Stimulated activated CD8-positive, alpha-beta memory T cell treated with anti-CD3 and anti-CD28 coated beads, Interleukin-4, amount 100 ng/mL, for 24 hours (primary cell): ENCODE measurements at places on chromosomes 1 and 21.

GRCh38 chr1:185244015-185244747 is 72.9 kb downstream of the IVNS1ABP start:
- DNase-seq, result peak; percentile 46

DNA sequence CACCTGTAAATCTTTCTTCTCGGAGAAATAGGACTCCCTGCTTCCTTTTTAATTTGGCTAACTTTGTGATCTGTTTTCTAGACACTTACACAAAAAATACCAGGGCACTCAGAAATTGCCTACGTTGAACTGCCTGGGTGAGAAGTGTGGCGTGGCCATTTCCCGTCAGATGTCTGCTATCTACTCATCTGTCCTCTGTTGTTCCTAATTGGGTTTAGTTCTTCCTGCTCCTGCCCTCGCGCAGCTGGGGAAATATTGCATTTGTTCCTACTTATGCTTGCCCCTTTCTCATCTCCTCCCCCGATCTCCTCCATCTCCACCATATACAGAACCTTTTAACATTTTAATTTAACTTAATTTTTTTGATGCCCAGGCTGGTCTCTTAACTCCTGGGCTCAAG is 55.1 kb downstream of the CD58 start:
- no peak for DNase-seq

DNA sequence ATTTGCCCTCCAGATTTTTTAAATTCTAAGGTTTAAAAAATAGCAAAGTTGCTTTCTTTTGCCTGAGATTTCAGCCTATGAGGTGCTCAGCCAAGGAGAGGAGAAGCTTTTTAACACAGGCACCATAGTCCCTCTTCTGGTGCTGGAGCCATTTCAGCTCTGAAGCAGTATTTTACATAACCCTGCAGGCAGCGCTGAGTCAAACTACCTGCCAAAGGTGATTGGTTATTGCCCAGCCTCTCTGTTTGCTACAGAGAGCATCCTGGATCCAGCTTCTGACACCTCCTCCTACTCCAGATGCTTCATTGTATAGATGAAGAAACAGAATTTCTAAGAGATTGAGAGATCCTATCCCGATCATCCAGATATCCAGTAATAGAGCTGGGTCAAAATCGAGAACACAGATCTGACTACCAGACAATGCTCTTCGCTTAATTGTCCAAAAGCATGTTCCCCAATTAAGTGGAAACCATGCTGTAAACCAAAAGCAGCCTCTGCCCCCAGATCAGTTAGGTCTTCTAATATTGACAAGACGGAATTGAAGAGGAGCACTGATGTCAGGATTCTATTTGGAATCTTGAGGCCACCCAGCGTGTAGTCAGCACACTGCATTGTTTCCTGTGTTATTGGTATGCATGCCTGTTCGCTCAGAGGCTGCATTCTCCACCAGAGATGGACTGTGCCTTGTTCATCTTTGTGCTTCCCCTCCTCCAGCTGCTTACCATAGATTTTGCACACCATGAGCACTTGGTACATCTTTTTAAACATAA is 22.1 kb downstream of the RGS8 start:
- DNase-seq, result no peak

- DNase-seq, result no peak
Observed at GRCh38 chr1:182080955-182081582, 19.6 kb upstream of the ZNF648 start.

DNA sequence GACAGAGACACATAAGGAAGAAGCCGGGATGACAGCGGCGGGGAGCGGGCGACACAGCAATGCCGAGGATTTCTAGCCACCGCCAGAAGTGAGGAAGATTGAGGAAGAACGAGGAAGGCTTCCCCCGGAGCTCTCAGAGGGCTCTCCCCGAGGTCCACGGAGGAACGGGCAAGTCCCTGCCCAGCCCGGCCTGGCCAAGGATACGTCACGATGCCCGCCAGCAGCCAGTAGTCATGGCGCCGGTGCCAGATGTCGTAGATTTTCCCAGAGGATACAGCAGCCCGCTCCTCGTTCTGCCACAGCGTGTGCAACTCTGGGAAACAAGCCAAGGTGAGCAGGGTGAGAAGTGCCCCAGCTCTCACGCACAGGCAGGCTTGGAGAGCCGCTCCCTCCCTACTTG is 65.9 kb downstream of the KCNAB2 start:
- no peak for DNase-seq

GRCh38 chr21:43934116-43934515 is 69.1 kb downstream of the AGPAT3 start:
- DNase-seq, result no peak

GRCh38 chr1:220691053-220691684 is 1.0 kb downstream of the C1orf115 start:
- no peak for DNase-seq

GRCh38 chr1:119141020-119141424 is 569 bp upstream of the WARS2 start:
- DNase-seq, result peak; percentile 14

DNA sequence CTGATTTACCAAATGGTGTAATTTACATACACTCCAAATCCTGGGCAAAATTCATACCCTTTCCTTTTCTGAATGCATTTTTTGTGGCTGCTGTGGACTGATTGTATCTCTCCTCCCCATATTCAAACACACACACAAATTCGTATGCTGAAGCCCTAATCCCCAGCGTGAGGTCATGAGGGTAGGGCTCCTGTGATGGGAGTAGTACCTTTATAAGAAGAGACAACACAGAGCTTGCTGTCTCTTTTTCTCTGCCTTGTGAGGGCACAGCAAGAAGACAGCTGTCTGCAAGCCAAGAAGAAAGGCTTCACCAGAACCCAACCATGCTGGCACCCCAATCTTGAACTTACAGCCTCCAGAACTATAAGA is 24.4 kb downstream of the DUSP10 start:
- DNase-seq, result no peak

DNA sequence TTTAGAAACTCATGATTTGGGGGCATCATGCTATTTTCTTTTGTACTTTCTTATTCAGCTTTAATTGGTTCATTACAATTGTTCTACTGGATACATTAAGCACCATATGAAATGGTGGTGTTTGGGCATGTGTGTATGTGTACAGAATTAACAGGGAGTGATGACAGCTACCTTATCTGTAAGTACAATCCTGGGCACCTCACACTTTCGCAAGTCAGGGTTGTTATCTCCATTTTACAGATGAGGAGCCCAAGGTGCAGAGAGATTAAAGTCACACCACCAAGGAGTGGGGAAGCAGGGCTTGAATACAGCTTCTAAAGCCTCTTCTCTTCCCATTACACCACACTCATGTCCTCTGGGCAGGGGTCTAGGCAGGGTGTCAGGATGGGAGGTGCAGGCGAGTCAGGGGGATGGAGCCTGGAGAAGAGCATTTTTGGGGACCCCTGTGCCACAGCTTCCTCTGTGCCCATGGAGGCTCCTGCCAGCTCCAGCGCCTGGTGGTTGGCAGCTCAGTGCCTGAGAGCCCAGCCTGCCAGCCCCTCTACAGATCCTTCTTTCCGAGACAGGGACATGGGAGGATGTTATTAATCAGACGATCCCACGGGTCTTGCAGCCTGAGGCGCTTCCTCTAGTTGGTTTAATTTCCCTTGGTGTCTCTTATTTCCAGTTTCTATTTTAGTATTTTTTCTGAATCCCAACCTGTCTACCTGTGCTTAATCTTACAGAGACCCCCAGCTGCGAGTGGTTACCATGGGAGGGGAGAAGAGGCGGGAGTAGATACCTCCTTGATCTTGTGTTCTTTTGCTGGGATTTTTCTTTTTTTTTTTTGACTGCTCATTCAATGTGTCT is 126.2 kb upstream of the CD34 start:
- DNase-seq, result no peak

- DNase-seq, result no peak
Observed at GRCh38 chr1:107162745-107163144, 21.9 kb downstream of the NTNG1 start.

- no peak for DNase-seq
Observed at GRCh38 chr1:170938281-170938680, 2.9 kb downstream of the MROH9 start.

GRCh38 chr21:44874497-44875315 is 1.2 kb upstream of the PTTG1IP start:
- no peak for DNase-seq

DNA sequence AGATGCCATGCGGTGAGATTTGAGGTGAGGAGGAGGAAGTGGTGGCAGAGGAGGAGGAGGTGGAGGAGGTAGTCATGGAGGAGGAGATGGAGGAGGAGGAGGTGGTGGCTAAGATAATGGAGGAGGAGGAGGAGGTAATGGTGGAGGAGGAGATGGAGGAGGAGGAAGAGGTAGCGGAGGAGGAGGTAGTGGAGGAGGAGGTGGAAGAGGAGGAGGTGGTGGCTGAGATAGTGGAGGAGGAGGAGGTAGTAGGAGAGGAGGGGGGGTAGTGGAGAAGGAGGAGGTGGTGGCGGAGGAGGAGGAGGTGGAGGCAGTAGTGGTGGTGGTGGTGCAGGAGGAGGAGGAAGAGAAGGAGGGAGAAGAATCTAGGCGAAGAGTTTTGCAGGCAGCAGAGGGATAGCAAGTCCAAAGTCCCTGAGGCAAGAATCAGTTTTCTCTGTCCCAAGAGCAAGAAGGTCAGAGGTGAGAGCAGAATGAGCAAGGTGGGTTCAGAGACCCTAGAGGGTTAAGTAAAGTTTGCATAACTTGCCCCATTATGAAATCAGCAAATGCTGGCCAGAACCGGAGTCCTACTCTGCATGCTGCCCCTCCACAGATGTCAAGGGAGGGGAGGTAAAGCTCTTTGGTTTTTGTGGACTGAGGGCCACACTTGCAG is 38.9 kb upstream of the GNPAT start:
- DNase-seq, result no peak

DNA sequence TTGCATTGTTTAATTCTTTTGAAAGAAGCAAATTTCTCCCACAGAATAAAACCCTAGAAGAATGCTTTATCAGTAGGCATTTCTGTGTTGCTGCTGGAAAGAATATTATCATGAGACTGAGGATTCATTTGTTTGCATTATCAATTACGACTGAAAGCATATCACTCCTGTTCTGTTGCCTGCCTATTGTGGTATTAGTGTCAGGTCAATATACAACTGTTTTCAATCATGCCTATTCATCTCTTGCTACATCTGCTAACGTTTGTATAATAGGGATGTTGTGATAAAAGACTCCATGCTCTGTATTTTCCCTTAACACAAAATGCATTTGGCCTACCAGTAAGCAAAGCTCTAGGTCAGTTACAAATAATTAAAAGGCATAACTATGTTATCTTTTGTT is 221.5 kb downstream of the PTPRC start:
- no peak for DNase-seq

GRCh38 chr1:182681568-182681912 is 2.8 kb downstream of the RGS8 start:
- no peak for DNase-seq

GRCh38 chr1:219563568-219563967 is 49.3 kb downstream of the ZC3H11B start:
- no peak for DNase-seq

DNA sequence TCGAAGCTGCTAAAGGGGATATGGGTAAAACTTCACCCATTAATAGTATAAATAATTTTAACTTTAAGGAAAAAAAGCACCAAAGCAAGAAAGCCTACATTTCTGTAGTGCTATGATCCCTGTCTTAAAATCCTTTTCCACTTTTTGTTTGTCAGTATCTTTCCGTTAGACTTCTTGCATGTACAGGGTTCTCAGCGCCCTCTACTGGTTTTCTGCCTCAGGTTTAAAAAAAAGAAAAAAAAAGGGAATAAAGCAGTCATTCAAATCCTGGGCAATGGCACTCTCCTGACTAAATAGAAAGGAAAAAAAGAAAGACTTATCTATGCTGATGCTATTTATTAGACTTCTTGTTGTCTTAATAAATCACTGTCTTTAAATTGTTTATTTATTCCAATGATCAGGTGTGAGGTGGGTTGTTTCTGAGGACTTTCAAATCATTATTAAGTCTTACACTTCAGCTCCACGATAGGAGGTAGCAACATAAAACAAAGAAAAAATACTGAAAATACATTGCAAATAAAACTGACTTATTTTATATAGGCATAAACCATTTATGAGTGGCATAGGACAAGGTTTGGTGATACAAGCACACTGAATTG is 475.4 kb upstream of the NR5A2 start:
- no peak for DNase-seq

DNA sequence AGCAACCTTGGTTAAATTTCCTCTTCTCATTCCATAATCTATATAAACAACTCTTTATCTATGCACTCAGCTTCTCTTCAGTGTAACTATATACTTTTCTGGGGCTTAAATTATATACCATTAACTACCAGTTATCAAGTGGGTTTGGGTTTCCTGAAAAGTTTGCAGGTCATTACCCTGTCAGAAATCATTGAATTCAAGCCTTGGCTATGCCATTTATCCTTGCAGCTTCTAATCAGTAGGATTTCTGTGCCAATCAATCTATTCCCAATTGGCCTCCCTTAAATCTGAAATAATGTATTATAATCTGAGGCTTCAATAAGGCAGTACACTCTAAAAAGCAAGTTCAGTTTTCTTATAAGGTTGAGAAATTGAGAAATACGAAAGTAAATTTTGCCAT is 466.5 kb downstream of the NCAM2 start:
- DNase-seq, result no peak

DNA sequence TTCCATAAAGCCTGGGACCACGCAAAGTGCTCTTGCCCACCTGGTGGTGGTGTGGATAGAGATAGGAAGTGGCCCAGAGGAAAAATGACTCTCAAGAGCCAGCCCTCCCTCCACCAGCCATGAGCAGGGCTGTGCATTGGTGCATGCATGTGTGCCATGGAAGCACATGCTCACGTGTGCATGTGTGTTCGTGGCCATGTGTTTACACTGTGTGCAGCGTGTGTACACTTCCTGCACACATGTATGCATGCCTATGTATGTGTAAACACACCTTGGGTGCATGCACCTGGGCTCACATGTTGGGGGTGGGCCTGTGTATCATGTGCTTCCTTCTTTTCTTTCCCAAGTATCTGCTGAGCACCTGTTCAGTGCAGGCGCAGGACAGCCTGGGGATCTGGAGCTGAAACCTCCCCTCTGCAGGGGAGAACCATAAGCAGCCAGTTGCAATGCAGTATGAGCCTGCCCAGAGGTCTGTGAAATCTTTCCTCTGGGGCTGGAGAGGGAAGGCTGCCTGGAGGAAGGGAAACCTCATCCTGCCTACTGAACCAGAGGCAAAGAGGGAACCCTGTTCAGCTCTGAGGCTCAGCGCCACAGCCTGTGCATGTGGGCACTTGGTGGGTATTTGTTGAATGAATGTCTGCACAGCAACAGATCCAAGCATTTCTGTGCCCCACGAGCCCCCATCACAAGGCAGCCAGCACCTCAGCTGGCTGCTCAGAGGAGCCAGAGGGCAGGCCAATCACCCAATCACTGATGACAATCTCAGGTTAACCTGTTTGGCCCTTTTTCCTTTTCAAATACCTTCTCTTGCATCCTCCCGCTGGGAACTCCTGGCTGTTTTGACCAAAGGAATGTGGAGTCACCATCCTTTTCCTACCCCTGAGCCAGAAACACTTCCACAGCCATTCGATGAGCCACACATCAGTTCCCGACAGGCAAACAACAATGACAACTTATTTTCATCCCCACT is 327.0 kb downstream of the NPHP4 start:
- no peak for DNase-seq

- no peak for DNase-seq
Observed at GRCh38 chr1:84246213-84246612, 55.3 kb upstream of the SAMD13 start.
